NCI-H446 (cell line): ENCODE measurements at places on chromosomes 11 and 22.

- DNase-seq, result no peak
Observed at GRCh38 chr11:30435488-30435887, 112.6 kb downstream of the ARL14EP start.

GRCh38 chr11:133072378-133072777 is 459.9 kb downstream of the OPCML start:
- no peak for DNase-seq

- no peak for DNase-seq
Observed at GRCh38 chr11:69030301-69030700, 17.3 kb upstream of the MRGPRF start.

GRCh38 chr22:44580176-44581095 is 82.4 kb upstream of the RTL6 start:
- no peak for DNase-seq

GRCh38 chr22:20807315-20807752 is 33.4 kb downstream of the SERPIND1 start:
- DNase-seq, result no peak

GRCh38 chr11:10696468-10697322 is 3.1 kb upstream of the IRAG1 start:
- DNase-seq, result no peak

DNA sequence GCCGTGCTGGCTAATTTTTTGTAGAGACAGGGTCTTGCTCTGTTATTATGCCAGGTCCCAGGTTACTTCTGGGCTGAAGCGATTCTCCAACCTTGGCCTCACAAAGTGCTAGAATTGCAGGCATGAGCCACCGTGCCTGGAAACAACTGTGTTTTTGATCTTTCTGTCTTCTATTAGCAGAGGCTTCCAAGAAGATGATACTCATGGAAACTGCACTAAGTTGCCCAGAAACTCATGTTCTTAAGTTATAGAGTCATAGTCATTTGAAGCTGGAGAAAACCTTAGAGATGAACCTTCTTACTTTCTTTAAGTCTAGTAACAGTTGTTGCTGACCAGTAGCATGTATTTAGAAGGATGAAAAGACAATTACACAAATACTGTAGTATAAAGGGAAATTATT is 37.1 kb upstream of the HSPA8 start:
- DNase-seq, result no peak

DNA sequence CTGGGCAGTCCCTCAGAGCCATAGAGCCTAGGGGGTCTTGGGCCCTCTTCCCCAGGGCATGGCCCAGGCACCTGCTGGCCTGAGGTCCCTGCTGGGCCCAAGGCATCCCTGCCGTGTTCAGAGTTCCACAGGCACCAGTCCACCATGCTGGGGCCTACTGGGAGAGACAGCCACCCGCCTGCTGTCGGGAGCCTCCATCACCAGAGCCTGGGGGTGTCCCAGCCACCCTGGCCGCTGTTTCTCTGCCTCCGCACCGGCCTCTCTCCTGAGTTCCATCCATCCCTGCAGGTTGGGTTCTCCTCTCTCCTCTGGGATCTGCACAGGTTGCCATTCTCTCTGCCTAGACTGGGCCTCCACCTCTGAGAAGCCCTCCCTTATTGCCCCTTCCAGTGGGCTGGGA is 68.6 kb downstream of the KCNQ1 start:
- no peak for DNase-seq

DNA sequence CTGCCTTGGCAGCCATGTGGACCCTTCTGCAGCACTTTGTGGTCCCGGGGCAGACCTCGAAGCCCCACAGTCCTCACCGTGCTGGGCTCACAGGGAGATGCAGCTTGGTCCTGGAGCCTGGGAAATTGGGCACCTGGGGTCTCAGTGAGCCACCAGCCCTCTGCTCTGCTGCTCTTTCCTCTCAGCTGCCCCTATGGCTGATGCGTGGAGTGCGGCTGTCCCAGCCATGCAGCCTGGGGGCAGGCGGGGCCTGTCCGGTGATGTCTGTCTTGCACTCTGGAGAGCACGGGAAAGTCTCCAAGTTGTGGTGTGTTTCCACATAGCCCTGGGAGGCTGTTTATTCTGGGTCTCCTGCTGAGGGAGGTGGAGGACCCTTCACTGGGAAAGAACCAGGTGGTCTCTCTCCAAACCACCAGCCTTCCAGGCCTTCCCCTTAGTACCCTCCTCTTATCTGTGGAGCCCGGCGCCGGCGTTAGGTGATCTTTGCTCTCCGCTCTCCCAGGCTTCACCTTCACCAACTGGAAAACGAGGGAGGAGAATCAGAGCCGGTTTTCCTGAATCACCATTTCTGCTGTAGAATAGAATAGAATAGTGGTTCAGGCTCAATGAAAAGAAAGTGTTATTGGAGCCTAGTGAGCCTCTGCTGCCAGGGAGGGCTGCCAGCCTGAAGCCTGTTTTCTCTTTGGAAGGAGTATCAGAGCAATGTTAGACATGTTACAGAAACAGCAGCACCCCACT is 41.2 kb upstream of the GRAMD4 start:
- no peak for DNase-seq

- no peak for DNase-seq
Observed at GRCh38 chr22:45434981-45435380, 21.5 kb downstream of the RIBC2 start.

DNA sequence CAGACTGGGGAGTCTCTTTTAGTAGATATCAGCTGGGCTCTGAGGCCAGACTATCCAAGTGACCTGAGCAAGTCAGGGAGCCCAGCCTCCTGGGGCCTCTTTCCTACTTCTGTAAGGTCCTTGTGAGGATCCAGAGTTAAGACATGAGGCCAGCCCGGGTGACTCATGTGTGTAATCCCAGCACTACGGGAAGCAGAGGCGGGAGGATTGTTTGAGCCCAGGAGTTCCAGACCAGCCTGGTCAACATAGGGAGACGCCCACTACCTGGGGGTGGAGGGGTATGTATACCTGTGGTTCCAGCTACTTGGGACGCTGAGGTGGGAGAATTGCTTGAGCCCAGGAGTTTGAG is 36.9 kb upstream of the POLA2 start:
- no peak for DNase-seq

DNA sequence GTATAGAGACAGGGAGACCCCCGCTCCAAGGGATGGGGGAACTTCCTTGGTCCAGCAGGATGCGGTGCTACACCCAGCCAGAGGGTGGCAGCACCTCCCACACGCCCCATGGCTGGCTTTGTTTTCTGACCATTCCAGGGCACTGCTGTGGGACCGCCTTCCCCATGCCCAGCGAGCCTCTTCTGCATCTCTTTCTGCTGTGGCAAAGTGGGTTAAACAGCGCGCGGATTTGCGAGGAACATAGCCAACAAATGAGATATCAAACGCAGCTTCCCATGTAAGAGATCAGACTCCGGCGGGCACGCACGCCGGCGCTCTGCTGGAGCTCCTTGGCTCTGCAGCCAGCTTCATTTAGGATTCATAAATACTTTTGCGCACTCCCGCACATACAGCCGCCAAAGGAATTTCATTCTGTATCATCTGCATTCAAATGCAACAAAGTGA is 485.8 kb upstream of the CADM1 start:
- DNase-seq, result no peak

DNA sequence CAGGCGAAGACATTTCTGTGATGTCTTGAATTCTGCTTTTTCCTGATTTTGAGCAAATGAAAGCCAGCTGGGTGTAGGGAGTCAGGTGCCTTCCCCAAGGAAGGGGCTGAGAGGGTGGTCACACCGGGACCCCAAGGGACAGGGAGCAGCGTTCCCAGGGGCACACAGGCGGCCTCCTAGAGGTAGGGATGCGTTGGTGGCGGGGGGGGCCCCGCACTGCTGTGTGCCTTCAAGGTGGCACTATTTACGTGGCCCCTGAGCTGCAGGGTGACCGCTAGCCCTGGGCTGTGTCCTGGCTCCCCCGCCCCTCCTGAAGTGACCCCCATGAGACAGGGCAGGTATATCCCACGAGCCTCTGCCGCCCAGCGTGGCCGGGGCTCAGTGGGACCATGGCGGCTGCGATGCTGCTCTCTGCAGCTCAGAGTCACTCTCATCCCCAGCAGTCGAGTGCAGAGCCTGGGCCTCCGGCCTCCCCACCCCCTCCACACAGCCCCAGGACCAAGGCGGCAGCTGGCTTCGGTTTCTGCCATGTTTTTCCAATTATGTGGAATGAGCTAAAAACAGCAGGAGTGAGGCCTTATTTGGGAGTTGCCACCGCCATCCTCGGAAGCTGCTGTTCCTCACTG is 60.9 kb downstream of the LRP5 start:
- DNase-seq, result peak; percentile 47

DNA sequence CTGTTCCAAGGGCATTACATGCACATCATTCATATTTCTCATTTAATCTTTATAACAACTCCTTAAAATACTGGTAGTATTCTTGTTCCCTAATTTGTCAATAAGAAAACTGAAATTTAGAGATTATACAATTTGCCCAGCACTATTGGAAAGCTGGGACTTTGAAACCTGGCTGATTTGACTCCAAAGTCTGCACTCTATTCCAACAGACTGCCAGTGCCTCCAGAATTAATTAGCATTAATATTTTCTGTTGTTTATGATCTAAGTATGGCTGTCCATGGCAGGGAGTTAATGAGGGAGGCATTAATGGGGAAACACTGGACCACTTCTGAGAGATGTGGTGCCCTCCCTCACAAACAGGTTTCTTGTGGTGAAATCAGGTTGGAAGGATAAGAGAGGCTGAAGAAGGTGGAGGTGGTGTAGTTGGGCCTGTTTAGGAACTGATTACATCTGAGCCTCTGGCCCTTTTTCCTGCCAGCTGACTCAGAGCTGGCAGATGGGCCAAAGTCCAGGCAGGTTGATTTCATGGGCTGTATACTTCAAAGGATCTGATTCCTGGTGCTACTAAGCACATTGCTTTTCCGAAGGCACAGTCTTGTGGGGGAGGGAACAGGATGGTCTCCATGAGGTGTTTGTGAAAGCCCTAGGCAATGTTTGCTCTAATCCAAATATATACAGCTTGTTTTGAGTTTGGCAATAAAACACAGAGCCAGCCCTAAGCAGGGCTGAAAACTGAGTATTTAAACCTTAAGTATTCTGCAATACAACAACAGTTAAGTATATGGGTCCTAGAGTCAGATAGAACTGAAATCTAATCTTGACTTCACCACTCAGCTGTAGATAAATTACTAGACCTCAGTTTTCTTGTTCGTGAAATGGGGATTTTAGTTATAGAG is 21.0 kb upstream of the RAB30 start:
- DNase-seq, result peak; percentile 52

GRCh38 chr11:34084637-34085036 is 20.8 kb upstream of the NAT10 start:
- DNase-seq, result no peak

DNA sequence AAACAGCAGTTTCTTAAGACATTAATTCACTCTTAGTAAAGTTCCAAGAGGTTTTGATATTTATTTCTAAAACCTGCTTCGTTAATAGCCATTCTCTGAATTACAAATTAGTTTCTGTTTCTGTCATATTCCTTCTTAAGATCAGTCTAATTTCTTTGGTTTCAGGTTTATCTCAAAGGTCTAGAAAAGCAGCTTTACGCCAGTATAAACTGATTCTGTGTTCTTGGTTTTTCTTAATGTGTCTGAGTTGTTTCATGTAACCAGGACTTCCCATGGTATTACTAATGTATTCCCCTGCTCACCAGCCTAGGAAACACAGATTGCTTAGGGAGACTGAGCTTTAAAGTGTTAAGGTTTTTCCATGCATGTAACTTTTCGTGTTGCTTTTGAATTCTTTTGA is 6.8 kb upstream of the ACY3 start:
- no peak for DNase-seq

DNA sequence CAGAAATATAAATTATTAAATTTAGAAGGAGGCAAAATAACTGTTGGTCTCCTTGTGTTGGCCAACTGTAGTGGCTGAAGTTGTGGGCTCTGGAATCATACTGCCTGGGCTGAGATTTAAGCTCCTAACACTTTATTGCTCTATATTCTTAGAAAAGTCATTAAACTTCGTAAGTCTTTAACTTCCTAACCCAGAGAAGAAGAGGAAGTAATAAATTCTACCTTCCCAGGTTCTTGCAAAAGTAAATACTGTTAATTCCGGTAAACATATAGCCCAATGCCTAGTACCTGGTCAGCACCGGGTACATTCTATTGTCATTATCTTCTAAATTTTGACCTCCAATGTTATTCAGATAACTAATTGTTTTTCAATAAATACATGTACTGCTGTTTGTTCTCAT is 4.5 kb downstream of the OR51T1 start:
- DNase-seq, result no peak

DNA sequence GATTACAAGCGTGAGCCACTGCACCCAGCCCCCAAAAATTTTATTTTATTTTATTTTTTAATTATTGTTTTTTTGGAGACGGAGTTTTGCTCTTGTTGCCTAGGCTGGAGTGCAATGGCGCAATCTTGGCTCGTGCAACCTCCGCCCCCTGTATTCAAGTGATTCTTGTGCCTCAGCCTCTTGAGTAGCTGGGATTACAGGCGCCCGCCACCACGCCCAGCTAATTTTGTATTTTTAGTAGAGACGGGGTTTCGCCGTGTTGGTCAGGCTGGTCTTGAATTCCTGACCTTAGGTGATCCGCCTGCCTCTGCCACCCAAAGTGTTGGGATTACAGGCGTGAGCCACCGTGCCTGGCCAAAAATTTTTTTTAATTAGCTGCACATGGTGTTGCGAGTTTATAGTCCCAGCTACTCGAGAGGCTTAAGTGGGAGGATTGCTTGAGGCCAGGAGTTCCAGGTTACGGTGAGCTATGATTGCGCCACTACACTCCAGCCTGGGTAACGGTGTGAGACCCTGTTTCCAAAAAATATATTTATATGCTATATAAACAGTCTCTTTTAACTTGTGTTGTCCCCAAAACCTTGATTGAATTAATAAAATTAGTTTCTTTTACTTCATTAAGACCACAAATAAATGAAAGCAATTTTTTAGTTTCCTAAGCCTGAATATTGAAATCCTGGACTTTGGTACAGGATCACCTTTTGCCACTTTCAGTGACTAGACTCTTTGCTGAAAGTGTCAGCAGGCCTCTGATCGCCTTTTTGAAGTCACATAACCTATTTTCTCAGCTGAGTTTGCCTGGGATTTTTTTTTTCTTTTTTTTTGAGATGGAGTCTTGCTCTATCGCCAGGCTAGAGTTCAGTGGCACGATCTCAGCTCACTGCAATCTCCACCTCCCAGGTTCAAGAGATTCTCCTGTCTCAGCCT is 16.2 kb downstream of the ATG13 start:
- no peak for DNase-seq

DNA sequence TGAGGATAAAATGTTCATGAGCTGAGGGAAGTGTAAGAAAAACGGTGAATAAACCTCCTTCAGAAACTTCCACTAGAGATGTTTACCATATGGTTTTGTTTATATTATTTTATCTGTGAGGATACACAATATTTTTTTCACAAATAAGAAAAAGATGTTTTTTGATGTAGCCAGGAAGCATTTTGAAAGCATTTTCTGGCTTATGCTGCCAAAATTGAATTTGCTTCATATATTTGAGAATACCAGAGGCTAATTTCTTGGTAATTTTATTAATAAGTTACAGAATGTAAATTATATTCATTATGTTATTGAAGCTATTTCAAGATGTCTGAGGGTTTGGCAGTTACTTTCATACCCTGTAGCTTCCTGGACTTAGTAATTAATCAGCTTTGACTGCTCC is 686.6 kb downstream of the LUZP2 start:
- no peak for DNase-seq

GRCh38 chr11:84056653-84057376 is 770.6 kb upstream of the CCDC90B start:
- no peak for DNase-seq
